Activated T-helper 2 cell treated with anti-CD3 and anti-CD28 coated beads, Interferon-gamma antibody, Interleukin-2, Interleukin-4, amounts not matched to agents 10 μg/mL and 5 μg/mL and 100 μg/mL, durations not matched to agents 14 hours and 24 hours and 36 hours (primary cell): ENCODE measurements at places on chromosomes 3 and 15.
A peak's percentile ranks its signal among the peaks of the same experiment; 100 is the strongest.

DNA sequence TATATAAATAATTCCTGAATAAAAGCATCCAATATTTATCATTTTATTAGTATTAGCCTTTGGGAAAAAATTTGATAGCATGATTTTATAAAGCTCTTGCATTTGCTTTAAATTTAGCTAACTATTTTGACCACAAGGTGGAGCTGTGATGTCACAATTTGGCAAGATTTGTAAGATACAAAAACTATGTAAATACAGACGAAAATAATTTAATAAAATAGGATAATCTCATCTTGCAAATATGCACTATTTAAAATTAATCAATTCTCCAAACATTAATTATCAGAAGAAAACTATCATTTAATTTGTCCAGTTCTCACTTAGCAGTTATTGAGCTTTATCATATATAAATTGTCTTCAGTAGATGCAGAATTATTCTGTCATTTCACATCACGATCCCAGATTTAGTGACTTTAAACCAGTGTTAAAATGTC is 95.4 kb downstream of the PLOD2 start:
- no peaks in the 10 kb centered on the region for H3K4me1 ChIP-seq
- no peaks in the 10 kb centered on the region for H3K36me3 ChIP-seq
- no peak overlapping the region for H3K27ac ChIP-seq
- no peaks in the 10 kb centered on the region for H3K27me3 ChIP-seq
- no peak overlapping the region for H3K4me3 ChIP-seq

GRCh38 chr15:72203507-72203837 is 5.9 kb upstream of the GRAMD2A start:
- H3K36me3 ChIP-seq: peaks cover 100% of the 10 kb centered on the region
- no peak for DNase-seq
- H3K4me1 ChIP-seq: peaks cover 14% of the 10 kb centered on the region
- H3K27me3 ChIP-seq: no peaks in the 10 kb centered on the region

- H3K27ac ChIP-seq: no peak overlapping the region
- H3K4me1 ChIP-seq: peaks cover 4% of the 10 kb centered on the region
- peaks cover 8% of the 10 kb centered on the region for H3K27me3 ChIP-seq
- DNase-seq: peak; percentile 18
- H3K4me3 ChIP-seq: no peak overlapping the region
- no peaks in the 10 kb centered on the region for H3K36me3 ChIP-seq
These were observed 45.7 kb upstream of the DUT start for GRCh38 chr15:48285329-48286214.

DNA sequence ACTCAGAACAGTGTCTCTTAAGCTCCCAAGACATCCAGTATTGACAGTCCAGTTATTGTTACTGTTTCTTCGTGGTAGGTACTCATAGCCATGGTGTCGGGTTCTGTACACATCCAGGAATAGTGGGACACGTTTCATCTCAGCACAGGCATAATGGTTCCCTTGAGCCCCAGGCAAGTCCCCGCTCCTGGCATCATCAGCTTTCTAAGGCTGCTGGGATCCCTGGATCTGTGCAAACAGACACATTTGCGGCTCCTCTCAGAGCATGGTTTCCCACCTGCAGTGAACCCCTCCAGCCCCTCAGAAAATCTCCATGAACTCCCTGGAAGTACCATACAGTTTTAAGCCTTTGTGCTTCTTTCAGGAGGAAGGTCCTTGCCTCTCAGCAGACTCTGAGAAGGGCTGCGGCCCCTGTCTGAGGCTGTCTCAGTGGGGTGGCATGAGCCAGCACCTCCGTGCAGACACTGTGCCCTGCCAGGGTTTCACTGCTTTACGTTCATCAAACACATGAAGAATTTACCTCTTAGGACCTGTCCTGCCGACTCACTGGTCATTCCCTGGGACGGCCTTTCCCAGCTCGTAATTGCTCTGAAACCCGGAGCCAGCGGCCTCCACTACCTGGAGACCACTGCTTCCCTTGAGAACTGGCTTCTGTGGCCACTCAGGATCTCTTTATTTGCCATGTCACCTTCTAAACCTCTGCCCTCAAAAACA is 124.9 kb downstream of the LRRK1 start:
- no peaks in the 10 kb centered on the region for H3K4me1 ChIP-seq
- H3K36me3 ChIP-seq: no peaks in the 10 kb centered on the region
- no peak overlapping the region for H3K4me3 ChIP-seq
- H3K27ac ChIP-seq: no peak overlapping the region

- peaks cover 17% of the 10 kb centered on the region for H3K36me3 ChIP-seq
- H3K4me1 ChIP-seq: peaks cover 7% of the 10 kb centered on the region
- H3K4me3 ChIP-seq: no peak overlapping the region
- no peak overlapping the region for H3K27ac ChIP-seq
- no peaks in the 10 kb centered on the region for H3K27me3 ChIP-seq
- no peak for DNase-seq
These were observed 34.3 kb upstream of the BSN start for GRCh38 chr3:49519916-49520385.

GRCh38 chr15:70575231-70576226 is 187.8 kb downstream of the UACA start:
- peaks cover 9% of the 10 kb centered on the region for H3K36me3 ChIP-seq
- H3K4me3 ChIP-seq: no peak overlapping the region

GRCh38 chr3:99537416-99537815 is 101.0 kb upstream of the COL8A1 start:
- H3K36me3 ChIP-seq: no peaks in the 10 kb centered on the region
- no peaks in the 10 kb centered on the region for H3K4me1 ChIP-seq
- DNase-seq: no peak
- H3K27me3 ChIP-seq: peaks cover 2% of the 10 kb centered on the region
- H3K4me3 ChIP-seq: no peak overlapping the region
- no peak overlapping the region for H3K27ac ChIP-seq

- peaks cover 1% of the 10 kb centered on the region for H3K27me3 ChIP-seq
- H3K36me3 ChIP-seq: no peaks in the 10 kb centered on the region
- H3K4me1 ChIP-seq: peaks cover 7% of the 10 kb centered on the region
- H3K4me3 ChIP-seq: no peak overlapping the region
- H3K27ac ChIP-seq: no peak overlapping the region
These were observed 74.7 kb upstream of the ATP10A start for GRCh38 chr15:25937796-25938195.

GRCh38 chr15:48989170-48989569 is 25.5 kb upstream of the SHC4 start:
- DNase-seq: no peak
- no peak overlapping the region for H3K4me3 ChIP-seq
- H3K27ac ChIP-seq: no peak overlapping the region

- no peaks in the 10 kb centered on the region for H3K36me3 ChIP-seq
- no peak for DNase-seq
- H3K27ac ChIP-seq: no peak overlapping the region
- no peak overlapping the region for H3K4me3 ChIP-seq
- no peaks in the 10 kb centered on the region for H3K27me3 ChIP-seq
These were observed 29.3 kb upstream of the TRAK1 start for GRCh38 chr3:42061713-42062380.

DNA sequence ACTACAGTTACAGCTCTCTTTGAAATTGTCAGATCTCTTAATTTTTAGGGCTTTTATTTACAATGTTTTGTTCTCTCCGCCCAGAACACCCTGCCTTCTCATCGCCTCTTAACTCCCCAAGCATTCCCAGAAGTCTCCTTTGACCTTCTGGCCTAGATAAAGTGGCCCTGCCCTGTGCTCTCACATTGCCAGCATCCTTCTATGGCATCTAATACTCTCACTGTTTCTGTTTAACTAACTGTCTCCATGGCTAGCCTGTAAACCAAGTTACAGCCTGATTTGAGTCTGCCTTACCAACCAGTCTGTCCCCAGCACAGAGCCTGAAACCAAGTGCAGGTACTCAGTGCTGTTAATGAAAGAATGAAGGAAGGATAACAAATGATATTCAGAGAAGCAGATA is 19.9 kb downstream of the COL8A1 start:
- no peaks in the 10 kb centered on the region for H3K27me3 ChIP-seq
- no peak overlapping the region for H3K27ac ChIP-seq
- no peak overlapping the region for H3K4me3 ChIP-seq

DNA sequence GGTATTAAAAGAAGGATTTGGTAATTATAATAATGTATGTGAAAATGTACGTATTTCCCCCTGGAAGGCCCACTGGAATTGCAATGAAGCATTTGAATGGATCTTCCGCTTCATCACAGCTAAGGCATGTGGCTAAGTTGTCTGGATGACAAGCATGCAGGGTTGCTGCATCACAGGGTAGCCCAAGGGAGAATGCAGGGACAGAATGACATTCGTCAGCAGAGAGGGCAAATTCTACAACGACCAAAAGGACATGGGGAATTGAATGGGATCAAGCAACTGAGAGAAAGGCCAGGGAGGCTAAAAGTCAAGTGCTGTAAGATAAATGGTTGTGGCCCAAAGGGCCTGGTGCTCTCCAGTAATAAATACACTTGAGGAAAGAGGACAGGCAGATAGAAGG is 95.4 kb downstream of the ISL2 start:
- no peak for DNase-seq
- H3K27me3 ChIP-seq: no peaks in the 10 kb centered on the region
- H3K4me3 ChIP-seq: no peak overlapping the region
- H3K36me3 ChIP-seq: peaks cover 2% of the 10 kb centered on the region
- no peak overlapping the region for H3K27ac ChIP-seq

GRCh38 chr3:149658744-149659497 is 1.1 kb upstream of the WWTR1 start:
- peak overlapping the region; percentile 73 for H3K27ac ChIP-seq
- DNase-seq: no peak
- peak overlapping the region; percentile 90 for H3K4me3 ChIP-seq
- peaks cover 22% of the 10 kb centered on the region for H3K4me1 ChIP-seq
- peaks cover 42% of the 10 kb centered on the region for H3K27me3 ChIP-seq

- no peaks in the 10 kb centered on the region for H3K27me3 ChIP-seq
- H3K27ac ChIP-seq: no peak overlapping the region
- no peak overlapping the region for H3K4me3 ChIP-seq
- DNase-seq: no peak
- peaks cover 2% of the 10 kb centered on the region for H3K36me3 ChIP-seq
- peaks cover 2% of the 10 kb centered on the region for H3K4me1 ChIP-seq
These were observed 116.8 kb downstream of the CHST2 start for GRCh38 chr3:143236226-143236964.

DNA sequence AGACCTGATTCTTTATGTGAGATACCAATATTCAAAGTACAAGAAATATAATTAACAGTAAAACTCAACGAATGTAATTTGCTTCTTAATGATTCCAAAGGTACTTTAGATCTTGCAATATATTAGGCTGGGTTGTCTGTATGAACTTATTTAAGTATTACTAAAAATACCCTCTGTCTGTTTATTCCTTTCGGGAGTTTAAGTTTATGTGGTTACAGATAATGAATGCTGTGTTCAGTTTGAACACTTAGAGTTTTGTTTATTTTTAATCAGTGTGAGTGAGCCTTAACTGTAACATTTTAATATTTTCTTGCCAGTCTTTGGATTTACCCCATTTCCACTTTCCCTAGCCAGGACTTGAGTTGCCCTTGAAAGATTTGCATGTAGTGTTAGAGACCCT is 3.5 kb downstream of the PDE8A start:
- H3K27ac ChIP-seq: no peak overlapping the region
- peaks cover 3% of the 10 kb centered on the region for H3K27me3 ChIP-seq
- H3K4me1 ChIP-seq: peaks cover 42% of the 10 kb centered on the region
- peaks cover 8% of the 10 kb centered on the region for H3K36me3 ChIP-seq
- no peak overlapping the region for H3K4me3 ChIP-seq

DNA sequence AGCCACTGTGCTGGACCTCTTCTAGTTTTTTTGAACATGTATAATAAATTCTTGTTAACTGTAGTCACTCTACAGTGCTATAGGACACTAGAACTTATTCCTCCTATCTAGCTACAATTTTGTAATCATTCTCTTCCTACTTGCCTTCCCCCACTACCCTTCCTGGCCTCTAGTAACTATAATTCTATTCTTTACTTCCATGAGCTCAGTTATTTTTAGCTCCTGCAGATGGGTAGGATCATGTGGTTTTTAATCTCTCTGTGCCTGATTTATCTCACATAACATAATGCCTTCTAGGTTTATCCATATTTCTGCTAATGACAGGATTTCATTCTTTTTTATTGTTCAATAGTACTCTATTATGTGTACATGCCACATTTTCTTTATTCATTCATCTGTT is 113.2 kb upstream of the FGF7 start:
- H3K27me3 ChIP-seq: no peaks in the 10 kb centered on the region
- no peak overlapping the region for H3K4me3 ChIP-seq
- H3K27ac ChIP-seq: no peak overlapping the region
- peaks cover 18% of the 10 kb centered on the region for H3K36me3 ChIP-seq

- H3K36me3 ChIP-seq: peaks cover 83% of the 10 kb centered on the region
- no peak for DNase-seq
- H3K27me3 ChIP-seq: no peaks in the 10 kb centered on the region
- no peak overlapping the region for H3K4me3 ChIP-seq
- H3K4me1 ChIP-seq: peaks cover 18% of the 10 kb centered on the region
These were observed 20.8 kb upstream of the APH1B start for GRCh38 chr15:63256433-63257274.

GRCh38 chr3:71322154-71322553 is 261.4 kb downstream of the FOXP1 start:
- no peak overlapping the region for H3K27ac ChIP-seq
- no peaks in the 10 kb centered on the region for H3K36me3 ChIP-seq
- H3K27me3 ChIP-seq: no peaks in the 10 kb centered on the region
- peaks cover 8% of the 10 kb centered on the region for H3K4me1 ChIP-seq

GRCh38 chr15:69830430-69830829 is 267.3 kb downstream of the TLE3 start:
- no peak overlapping the region for H3K27ac ChIP-seq
- peaks cover 22% of the 10 kb centered on the region for H3K27me3 ChIP-seq
- H3K36me3 ChIP-seq: no peaks in the 10 kb centered on the region
- H3K4me3 ChIP-seq: no peak overlapping the region

DNA sequence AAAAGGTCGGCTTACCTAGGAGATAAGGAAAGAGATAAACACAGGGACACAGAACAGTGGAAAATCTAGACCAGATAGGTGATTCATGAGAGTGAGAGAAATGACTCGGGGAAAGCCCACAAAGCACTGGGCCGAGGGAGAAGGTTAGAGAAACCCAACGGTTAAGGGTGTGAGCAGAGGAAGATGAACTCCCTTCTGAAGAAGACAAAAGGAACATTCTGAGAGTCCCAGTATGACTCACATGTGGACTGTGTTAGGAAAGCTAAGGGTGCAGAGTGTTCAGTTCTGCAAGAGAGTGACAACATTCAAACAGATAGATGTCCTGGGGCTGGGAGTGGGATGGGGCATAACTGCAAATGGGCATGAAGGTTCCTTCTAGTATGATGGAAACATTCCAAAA is 83.0 kb downstream of the CNTN3 start:
- no peak overlapping the region for H3K27ac ChIP-seq
- no peaks in the 10 kb centered on the region for H3K27me3 ChIP-seq
- DNase-seq: no peak
- H3K36me3 ChIP-seq: no peaks in the 10 kb centered on the region

DNA sequence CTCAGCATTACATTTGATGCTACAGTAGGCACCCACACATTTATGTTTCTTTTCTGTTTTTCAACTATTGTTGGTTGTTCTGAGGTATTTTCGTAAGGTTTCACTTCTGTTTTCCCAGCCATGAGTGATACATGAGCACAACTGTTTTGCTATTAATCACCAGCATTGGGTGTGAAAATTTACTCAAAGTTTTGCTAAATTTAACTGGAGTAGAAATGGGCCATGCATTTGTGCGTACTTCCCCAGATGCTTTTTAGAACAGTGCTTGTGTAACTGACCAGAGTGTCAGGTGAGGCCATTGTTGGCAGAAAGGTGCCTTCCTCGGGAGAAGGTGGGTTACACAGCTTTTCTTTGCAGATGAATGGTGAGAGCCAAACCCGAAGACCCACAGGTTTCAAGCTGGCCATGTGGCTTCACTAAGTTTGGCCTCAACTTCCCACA is 70.4 kb downstream of the ST6GAL1 start:
- DNase-seq: no peak
- H3K36me3 ChIP-seq: peaks cover 63% of the 10 kb centered on the region
- H3K27me3 ChIP-seq: no peaks in the 10 kb centered on the region
- peak overlapping the region; percentile 10 for H3K4me3 ChIP-seq
- H3K27ac ChIP-seq: peak overlapping the region; percentile 73

GRCh38 chr15:52184721-52185120 is 6.5 kb downstream of the GNB5 start:
- no peaks in the 10 kb centered on the region for H3K27me3 ChIP-seq
- no peak overlapping the region for H3K27ac ChIP-seq
- H3K36me3 ChIP-seq: peaks cover 3% of the 10 kb centered on the region
- peaks cover 14% of the 10 kb centered on the region for H3K4me1 ChIP-seq
